ENCODE measurements at places on chromosomes 13 and 19.
A peak's percentile ranks its signal among the peaks of the same experiment; 100 is the strongest.

DNA sequence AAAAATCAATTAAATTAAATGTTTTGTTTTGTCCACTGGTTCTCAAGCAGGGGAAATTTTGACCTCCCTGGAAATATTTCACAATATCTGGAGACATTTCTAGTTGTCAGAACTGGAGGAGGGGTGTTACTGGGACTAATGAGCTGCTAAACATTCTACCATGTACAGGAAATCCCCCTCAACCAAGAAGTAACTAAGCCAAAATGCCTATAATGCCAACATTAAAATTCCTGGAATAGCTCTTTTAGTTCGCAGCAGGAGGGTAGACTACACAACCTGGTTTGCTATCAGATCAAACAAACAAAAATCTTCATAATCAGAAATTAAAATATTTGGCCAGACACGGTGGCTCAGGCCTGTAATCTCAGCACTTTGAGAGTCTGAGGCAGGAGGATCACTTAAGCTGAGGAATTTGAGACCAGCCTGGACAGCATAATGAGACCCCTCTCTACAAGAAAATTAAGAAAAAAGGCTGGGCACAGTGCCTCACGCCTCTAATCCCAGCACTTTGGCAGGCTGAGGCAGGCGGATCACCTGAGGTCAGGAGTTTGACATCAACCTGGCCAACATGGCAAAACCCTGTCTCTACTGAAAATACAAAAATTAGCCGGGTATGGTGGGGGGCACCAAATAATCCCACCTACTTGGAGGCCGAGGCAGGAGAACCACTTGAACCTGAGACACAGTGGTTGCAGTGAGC is 13.7 kb upstream of the SMARCA4 start:
- no peak for DNase-seq

DNA sequence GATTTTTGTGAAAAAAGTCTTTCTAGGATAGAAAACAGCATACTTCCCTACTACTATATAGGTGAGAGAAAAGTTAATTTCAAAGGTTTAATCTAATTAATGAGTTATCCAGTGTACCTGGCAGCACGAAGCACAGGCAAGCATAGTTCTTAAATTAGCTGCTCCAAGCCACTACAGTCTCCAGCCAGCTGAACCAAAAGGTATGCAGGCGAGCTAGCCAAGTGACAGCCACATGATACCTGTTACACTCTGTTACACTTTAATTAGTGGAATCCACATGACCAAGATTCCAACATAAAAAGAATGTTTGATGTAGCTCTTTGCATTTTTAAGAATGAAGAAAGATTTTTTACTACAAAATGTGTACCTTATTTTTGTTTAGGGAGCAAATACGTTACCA is 15.5 kb downstream of the SLC25A30 start:
- no peak for DNase-seq

DNA sequence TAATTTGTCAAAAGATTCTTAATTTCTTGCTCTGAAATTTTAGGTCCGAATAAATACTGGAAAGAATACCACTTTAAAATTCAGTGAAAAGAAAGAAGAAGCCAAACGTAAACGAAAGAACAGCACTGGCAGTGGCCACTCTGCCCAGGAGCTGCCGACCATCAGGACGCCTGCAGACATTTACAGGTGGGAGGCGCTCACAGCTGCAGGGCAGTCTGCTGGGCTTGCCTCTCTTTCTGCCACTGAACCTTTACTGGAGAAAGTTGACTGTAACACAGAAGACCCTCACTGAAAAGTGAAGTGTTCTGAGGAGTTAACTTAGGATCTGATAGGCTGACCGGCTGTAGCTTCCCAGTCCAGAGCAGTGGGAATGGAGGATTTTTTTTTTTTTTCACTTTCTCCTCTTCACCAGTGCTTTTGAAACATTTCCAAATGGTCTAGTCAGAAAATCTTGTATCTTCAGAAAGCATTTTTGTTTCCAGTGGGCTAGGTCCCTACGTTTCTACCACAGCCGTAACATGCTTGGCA is 69.1 kb downstream of the URI1 start:
- DNase-seq: no peak

DNA sequence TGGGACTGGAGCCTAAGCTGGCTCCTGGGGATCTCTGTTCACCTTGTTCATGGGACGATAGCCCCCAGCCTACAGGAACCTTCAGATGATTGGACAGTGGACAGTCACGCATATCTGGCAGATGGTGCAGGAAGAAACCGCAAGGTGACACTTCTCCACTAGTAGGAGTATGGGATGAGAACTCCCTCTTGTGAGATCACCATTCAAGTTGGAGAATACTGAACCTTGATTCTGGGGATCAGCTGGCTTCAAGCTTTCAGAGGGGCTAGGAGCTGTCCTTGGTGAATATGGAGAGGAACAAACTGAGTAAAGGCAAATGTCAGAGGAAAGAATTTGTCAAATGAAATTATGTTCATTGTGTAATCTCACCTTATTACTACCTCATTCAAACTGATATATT is 204.5 kb downstream of the PDS5B start:
- DNase-seq: no peak

- DNase-seq: peak; percentile 63
Measured at GRCh38 chr13:42548731-42549551, 25.0 kb upstream of the TNFSF11 start.

Data from activated CD8-positive, alpha-beta memory T cell treated with anti-CD3 and anti-CD28 coated beads, Interleukin-2, amount 50 U/mL, for 48 hours (primary cell).